ENCODE measurements at places on chromosomes 2 and 18. TPM values are rescaled to one million over a fixed set of nuclear protein-coding genes. Genes with fewer than 3 reads are reported as not detected.

ITM2C gene
- 216 TPM for total RNA-seq

NT5DC4 gene
- not detected for total RNA-seq

RFX8 gene
- 0.68 TPM for total RNA-seq

ANKRD30BL gene
- not detected for total RNA-seq

PCARE gene
- total RNA-seq, result not detected

ZNF396 gene
- total RNA-seq, result 0.79 TPM

CFC1 gene
- not detected for total RNA-seq

PAX8 gene
- not detected for total RNA-seq

DSG4 gene
- total RNA-seq, result not detected

PSMG2 gene
- total RNA-seq, result 79.7 TPM

TEX44 gene
- not detected for total RNA-seq

FSIP2 gene
- not detected for total RNA-seq

DNA sequence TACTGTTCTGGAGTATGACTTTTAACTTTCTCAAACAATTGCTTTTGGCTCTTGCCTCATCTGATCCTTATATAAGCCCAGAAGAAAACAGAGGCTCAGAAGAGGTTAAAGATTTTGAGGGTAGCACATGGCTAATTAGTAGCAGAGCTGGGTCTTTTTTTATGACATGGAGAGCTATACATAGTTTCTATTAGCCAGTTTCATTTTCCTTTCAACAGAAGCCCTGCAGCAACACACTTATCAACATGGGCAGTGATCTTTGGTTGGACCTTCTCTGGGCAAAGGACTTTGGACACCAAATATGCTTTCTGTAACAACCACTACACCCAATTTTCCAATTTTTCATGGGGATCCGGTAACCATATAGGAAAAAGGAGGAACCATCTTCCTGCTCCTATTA, 64.9 kb downstream of the NCKAP5 start:
- no peak for DNase-seq

DNA sequence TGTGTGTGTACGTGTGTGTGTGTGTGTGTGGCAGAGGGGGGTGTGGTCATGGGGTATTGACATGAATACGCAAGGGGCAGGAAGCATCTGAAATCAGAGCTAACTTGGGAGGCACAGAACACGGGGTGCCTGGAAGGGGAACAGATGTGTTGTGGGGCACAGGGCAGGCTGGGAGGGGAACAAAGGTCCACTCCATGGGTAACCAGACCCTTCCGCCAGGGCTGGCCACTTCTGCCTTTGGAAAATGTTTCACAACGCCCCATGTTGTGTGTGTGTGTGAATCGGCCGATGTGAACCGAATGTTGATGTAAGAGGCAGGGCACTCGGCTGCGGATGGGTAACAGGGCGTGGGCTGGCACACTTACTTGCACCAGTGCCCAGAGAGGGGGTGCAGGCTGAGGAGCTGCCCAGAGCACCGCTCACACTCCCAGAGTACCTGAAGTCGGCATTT, at the start of gene SLC11A1:
Gene SLC11A1 (plus strand): TSS at position 358 of the 451 bp plus-strand sequence. CDS start 96 bp downstream, outside the sequence.
- no peak for DNase-seq

GRCh38 chr2:148922776-148923475, 47.9 kb downstream of the KIF5C start:
- no peak for DNase-seq

GRCh38 chr2:80459028-80459427, 154.5 kb upstream of the LRRTM1 start:
- DNase-seq, result no peak

- peak; percentile 78 for DNase-seq
Measured at GRCh38 chr18:9810299-9810698, 75.5 kb upstream of the TXNDC2 start.

DNA sequence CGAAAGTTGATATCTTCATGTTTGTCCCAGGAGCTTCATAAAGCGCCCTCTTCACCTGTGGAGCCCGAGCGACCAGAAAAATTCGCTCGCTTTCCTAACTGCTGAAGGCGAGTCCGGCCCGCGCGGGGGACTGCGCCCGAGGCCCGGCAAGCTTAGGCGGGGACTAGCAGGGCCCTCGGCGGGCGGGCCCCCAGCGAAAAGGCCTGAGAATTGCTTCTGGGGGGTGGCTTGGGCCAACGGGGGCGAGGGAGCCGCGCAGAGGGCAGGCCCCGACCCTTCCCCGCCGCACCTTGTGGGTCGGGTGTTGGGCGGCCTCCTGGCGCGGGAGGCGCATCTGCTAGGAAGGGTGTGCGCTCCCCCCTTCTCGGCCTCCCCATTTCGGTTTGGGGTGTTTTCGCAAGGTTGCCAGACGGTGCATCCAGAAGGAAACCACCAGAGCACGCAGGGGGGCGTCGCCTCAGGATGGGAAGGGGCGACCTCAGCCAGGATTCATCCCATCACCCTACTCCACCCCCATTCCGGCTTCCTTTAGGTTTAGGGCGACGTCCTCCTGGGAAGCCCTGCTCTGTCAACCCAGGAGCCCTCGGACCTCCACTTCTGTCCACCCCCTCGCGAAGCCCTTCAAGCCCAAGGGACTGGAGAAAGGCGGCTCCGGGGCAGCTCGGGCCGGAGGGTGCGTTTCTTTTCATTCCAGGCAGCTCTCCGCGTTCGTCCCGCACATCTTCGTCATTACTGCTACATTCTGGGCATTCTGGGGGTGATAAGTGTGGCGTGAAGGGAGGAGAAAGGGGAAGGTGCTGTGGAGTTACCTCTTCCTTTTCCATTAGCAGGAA, 9.1 kb downstream of the SP9 start:
- no peak for DNase-seq

DNA sequence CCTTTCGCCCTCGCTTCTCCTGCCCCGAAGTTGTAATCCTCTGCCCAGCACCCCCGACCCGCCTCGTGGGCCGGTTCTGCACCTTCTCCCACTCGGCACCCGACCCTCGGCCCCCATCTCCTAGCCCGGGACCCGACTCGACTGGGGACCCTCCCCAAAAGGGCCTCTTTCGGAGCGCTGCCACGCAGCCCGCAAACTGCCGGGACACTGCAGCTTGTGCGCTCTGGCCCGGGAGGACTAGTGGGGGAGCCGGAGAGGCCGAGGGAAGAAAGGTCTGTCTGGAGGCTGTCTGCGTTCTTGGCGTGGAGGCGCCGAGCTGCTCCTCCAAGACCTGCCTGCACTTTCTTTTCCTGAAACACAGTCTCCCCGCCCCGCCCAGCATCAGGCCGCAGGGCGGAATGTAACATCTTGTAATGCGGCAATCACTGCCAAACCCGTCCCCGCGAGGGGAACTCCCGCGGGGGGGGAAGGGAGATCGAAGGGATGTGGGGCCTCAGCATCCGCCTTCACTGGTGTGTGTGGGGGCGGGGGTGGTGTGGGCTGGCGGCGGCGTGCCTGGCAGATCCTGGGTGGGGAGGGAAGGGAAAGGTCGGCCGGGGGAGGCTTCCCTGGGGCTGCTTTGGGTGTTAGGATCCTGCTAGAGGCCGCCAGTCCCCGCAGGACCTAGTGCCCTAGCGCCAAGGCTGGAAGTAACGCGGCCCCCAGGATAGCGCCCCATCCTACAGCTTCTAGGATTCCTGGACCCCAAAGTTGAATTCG, 7.4 kb downstream of the DLX2 start:
- peak; percentile 82 for DNase-seq

DNA sequence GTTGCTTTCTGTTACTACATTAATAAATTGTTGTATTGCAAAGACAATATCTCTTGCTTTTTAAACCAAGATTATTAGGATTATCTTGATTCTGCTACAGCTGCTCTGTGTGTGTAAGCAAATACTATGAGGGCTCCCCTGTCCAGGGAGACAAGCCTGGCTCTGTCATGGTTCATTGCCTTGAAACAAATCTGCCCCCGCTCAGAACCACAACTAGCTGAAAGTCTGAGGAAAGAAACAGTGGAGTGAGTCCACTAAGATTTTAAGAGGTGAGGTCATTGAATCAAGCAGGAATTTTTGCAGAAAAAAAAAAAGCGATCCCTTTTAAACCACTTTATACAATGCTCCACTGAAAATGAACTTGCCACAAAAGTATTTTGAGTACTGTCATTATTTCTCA, 30.8 kb upstream of the LRRTM4 start:
- no peak for DNase-seq

GRCh38 chr2:117126656-117127055, 687.8 kb upstream of the DDX18 start:
- no peak for DNase-seq

- no peak for DNase-seq
Measured at GRCh38 chr2:66565291-66565690, 130.4 kb downstream of the MEIS1 start.

DNA sequence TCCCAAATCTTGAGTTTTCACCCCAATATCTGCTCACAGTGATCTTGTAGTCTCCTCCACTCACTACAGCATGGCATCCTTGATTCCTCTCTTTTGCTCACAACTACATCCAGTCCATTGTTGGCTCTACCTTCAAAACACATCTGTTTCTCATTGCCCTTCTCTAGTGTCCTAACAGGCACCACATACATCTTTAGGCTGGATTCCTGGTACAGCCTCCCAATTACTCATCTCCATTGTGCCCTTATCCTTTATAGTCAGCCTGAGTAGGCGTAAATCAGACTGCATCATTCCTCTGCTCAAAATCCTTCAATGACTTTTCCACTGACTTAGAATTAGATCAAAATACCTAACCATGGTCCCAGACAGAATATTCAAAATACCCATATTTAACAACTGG, 10.7 kb upstream of the TAF1B start:
- no peak for DNase-seq

GRCh38 chr2:118584062-118584749, 263.2 kb downstream of the EN1 start:
- DNase-seq, result no peak

GRCh38 chr2:195343942-195344530, 313.0 kb upstream of the SLC39A10 start:
- no peak for DNase-seq

- no peak for DNase-seq
Measured at GRCh38 chr2:62410015-62410453, 96.0 kb downstream of the TMEM17 start.

Data from SJSA1 (cell line).